Bronchial epithelial cell (primary cell): ENCODE measurements at places on chromosomes 4 and X. TPM values are rescaled to one million over a fixed set of nuclear protein-coding genes. Genes with fewer than 3 reads are reported as not detected.

- DNase-seq, result no peak
These were observed 21.2 kb downstream of the CCDC160 start for GRCh38 chrX:134258202-134258601.

GRCh38 chr4:5921101-5921980 lies 28.5 kb upstream of the CRMP1 start:
- DNase-seq, result no peak

DNA sequence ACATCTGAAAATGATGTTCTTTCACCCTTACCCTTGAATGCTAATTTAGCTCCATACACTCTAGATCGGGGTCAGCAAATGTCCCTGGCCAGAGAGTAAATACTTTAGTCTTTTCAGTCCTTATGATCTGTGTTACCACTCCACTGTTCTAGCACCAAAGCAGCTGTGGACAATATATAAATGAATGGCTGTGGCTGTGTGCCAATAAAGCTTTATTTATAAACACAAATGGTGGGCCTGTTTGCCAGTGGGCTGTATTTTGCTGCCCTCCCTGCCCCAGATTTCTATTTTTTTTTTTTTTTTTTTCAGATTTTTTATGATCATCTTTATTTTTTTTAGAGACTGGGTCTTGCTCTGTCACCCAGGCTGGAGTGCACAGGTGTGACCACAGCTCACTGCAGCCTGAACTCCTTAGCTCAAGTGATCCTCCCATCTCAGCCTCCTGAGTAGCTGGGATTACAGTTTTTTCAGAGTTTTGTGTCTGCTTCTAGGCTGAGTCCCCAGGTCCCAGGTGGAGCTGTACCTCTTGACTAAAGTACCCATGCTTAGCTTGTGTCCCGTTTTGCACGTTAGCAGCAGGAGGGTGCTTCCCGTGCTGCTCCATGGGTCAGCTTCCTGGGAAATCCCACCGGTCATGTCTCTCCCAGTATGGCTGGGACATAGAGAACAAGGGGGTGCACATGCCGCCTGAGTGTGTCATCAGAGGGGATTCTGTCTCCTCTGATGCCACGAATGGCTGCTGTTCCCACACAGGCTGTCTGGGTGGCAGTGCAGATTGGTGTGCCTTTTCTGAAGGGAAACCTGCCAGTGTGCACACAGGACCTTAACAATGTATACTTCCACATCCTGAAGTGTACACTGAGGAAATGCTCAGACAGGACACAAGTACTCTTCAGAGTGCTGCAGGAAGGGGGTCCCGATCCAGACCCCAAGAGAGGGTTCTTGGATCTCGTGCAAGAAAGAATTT lies 16.0 kb upstream of the GRPEL1 start:
- no peak for DNase-seq

GRCh38 chrX:6694977-6695376 lies 160.1 kb upstream of the VCX3A start:
- DNase-seq, result peak; percentile 0

DNA sequence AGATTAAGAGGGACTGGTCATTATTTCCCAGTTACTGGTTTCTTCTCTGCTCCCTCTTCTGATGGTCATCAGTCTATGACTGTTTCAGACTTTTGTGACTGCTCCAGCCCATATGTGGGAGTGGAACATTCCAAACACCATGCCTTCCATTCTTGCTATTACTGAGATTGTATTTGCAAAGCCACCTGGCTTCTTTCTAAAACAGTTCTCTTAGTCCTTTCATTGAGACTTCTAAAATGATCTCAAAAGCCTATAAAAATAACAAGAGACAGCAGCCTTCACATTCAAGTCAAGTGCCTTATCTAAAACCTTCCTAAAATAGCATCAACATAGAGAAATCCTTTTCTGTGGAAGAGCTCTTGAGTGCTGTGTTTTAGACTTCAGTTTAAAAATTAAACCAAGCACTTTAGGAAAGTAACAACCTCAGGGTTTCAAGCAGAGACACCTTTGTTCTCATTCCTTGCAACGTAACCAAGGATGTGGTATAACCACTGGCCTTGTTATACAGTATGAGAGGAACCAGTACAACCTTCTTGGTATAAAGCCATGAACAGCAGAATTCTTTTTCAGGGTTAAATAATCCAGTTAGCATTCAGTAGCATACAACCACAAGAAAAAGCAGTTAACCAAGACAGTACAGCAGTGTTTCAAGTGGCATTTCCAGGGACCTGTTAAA lies 97.1 kb downstream of the NFKB1 start:
- DNase-seq, result no peak

GRCh38 chrX:14363728-14364127 lies 165.6 kb upstream of the GLRA2 start:
- DNase-seq, result peak; percentile 43

GRCh38 chr4:36286481-36286871 lies 5.1 kb downstream of the DTHD1 start:
- DNase-seq, result no peak

Gene SYNPO2
- total RNA-seq, result 0.13 and 0.26 TPM in 2 replicates

Gene YTHDC1
- 44.5 and 68.4 TPM in 2 replicates for total RNA-seq

DNA sequence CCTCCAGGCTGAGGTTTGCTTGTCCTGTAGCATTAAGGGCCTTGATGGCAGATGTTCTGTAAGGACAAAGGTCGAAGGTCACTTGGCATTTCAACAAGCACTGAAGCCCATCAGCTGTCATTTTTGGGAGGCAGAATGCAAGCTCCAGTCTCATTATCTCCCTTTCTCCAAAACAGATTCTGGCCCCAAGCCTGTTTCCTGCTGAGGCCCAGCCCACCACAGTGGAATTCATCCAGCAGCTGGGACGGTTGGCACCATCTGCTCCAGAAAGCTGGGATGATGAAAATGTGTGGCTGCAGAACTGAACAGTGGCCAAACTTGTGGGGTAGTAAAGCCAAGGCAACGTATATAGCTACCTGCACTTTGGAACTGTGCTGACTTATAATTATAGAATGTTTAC lies 17.7 kb upstream of the PPEF2 start:
- no peak for DNase-seq

- peak; percentile 33 for DNase-seq
These were observed 35.6 kb upstream of the MAGEA8 start for GRCh38 chrX:149845385-149845784.

Gene ZNF330
- 42.4 and 49.7 TPM in 2 replicates for total RNA-seq

GRCh38 chr4:150561143-150561737 lies 20.7 kb upstream of the MAB21L2 start:
- DNase-seq, result no peak

DNA sequence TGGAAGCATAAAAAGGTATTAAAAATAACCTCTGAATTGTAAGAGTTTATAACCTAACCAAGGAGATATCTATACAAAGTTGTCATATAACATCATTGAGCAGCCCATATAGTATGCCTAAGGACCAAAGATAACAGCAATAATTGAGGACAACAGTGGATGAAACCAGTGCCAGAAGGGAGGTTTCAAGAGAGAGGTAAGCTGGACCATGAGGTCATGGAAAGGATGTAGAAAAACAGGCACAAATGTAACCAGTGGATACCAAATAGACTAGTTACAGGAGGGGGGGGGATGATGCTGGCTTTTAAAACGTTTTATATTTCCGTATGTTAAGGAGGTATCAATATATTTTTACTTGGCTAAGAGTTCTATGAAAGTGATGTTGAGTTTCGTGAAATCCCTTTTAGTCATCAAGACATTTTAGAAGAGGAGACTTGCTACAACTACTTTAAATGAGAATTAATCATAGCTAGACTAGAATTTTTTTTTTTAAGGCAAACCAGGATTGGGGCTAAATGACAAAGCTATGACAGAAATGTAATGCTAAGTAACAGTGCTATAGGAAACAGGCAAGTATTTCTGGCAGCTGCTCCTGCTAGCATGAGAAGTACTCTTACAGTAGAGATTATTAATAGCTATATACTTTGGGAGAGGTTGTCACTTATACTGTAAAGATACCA lies 161.1 kb downstream of the FBXW7 start:
- no peak for DNase-seq

Gene CT45A5
- not detected in 2 replicates for total RNA-seq

Gene PAGE4
- total RNA-seq, result not detected in 2 replicates

Gene USP38
- total RNA-seq, result 18.4 and 20.5 TPM in 2 replicates

Gene ATP2B3
- total RNA-seq, result not detected in 2 replicates

DNA sequence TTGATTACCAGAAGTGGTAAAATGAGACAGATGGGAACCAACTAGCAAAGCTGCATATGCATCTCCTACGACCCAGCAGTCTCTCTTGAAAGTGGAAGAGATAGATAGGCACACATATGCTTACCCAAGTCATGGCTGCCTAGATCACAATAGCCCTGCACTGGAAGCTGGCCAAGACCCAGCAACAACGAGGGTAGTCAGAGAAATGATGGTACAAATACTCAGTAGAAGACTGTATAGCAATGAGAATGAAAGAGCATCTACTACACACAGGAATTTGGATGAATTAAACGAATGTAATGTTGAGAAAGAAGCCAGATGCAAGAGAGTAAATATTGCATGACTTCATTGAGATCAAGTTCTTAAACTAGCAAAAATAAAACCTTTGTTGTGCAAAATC lies 100.3 kb upstream of the FAT1 start:
- DNase-seq, result no peak

GRCh38 chr4:78024085-78024484 lies 33.0 kb upstream of the FRAS1 start:
- DNase-seq, result no peak

GRCh38 chr4:184097241-184097605 lies 120.5 kb downstream of the ENPP6 start:
- no peak for DNase-seq
